ENCODE measurements at places on chromosomes 1 and 21.

DNA sequence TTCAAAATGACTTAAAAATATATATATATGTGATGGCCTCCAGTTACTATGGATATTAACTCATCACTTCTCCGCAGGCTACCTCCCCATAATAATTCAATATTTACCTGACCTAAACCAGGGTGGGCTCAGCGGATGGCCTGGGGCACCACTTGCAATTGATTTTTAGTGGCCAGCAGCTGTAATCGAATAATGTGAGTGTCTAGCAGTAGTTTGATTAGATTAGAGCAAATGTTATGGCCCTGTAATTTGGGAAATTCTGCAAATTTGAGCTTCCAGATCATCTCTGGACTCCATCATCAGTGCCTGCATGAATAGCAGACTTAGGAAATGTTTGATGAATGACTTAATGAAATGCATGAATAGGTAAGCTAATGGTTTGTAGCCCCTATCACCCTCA is 14.7 kb downstream of the SUSD4 start:
- no peak for DNase-seq

DNA sequence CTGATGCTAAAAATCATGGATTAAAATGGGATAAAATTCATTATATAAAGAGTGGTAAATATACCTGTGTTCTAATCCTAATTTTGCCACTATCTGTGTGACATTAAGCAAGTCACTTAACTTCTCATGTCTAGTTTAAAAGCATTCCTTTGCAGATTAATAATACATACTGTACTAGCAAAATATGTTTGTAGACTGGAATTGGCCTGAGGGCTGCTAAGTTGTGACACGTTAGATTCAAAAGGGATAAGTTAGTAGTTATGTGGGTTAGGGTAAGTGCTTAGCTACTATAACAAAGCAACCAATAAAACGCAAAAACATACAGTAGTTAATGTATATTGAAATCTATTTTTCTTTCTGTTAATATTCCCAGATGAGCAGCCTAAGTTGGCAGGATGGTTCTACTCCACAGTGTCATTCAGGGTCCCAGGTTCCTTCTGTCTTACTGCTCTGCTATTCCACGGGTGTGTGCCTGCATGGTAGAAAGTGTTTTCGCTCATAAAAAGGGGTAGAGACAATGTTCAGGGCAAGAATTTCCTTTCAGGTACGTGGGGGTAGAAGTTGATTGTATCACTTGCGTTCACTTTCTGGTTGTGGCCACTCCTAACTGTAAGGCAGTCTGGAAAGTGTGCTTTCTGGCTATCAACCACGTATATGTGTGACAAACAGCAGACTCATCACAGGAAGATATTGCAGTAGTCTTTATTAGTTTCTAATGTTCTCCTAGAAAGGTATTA is 239.8 kb downstream of the NFIA start:
- no peak for DNase-seq

GRCh38 chr1:211699059-211699458 is 23.6 kb upstream of the NEK2 start:
- no peak for DNase-seq

DNA sequence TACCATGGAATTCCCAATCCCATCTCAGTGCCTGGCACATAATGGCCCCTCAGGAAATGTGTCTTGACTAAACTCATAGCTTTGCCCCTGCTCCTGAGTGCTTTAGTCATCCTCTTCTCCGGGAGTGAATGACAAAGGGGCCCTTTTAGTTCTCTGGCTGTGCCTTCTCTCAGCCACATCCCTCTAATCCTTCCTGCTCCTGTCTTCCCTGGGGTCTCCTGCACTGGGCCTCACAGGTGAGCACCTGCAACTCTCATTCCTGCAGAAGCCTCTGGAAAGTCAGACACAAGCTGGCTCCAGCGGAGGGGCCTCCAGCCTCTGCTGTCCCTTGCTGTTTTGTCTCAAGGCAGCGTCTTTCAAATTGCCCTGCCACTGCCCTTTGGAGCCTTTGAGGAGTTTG is 14.0 kb upstream of the ETV3L start:
- no peak for DNase-seq

Data from left lung (tissue), 14 donors.